ENCODE measurements at places on chromosomes 5 and 9.

DNA sequence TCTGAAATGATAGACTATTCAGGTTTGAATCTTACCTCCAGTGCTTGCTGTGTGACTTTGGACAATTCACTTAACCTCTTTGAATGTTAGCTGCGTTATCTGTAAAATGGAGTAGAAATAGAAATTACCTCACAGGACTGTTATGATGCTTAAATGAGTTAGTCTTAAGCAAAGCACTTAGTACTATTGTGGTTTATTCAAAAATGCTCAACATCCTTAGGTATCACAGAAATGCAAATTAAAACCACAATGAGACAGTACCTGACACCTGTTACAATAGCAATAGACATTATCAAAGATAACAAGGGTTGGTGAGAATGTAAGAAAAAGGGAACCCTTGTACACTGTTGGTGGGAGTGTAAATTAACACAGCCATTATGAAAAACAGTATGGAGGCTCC is 77.6 kb upstream of the FREM1 start:
- DNase-seq: no peak

GRCh38 chr5:41539454-41539853 is 29.1 kb upstream of the PLCXD3 start:
- no peak for DNase-seq

DNA sequence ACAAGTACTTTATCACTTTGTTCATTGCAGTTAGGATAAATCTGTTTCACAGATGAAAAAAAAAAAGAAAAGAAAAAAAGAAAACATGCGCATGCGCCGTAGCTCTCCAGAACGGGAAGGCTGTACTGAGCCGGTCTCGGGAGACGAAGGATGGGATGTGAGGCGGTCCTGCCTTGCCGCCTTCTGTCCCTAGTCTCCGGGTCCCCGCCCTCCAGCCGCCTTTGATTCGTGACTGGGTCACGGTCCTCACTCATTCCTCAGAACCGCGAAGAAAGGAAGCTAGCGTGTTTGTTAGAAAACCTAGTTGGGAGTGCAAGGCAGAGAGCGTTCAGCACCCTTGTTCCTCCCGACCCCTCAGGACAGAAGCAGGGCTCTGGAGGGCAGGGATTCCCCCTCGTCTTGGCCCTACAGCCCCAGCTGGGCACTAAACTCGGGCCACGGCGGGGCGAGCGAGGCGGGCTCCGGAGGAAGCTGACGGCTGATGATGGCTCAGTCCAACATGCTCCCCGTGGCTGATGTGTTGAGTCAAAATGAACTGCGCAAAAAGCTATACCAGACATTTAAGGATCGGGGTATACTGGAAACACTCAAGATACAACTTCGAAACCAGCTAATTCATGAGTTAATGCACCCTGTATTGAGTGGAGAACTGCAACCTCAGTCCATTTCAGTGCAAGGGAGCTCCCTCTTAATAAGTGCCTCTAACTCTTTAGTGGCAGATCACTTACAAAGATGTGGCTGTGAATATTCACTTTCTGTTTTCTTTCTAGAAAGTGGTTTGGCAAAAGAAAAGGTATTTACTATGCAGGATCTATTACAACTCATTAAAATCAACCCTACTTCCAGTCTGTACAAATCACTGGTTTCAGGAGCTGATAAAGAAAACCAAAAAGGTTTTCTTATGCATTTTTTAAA is 40.0 kb downstream of the CPLANE1 start:
- no peak for DNase-seq

GRCh38 chr5:12659686-12660085 is 755.4 kb upstream of the CTNND2 start:
- no peak for DNase-seq

GRCh38 chr5:74978345-74978744 is 74.0 kb downstream of the GCNT4 start:
- no peak for DNase-seq

DNA sequence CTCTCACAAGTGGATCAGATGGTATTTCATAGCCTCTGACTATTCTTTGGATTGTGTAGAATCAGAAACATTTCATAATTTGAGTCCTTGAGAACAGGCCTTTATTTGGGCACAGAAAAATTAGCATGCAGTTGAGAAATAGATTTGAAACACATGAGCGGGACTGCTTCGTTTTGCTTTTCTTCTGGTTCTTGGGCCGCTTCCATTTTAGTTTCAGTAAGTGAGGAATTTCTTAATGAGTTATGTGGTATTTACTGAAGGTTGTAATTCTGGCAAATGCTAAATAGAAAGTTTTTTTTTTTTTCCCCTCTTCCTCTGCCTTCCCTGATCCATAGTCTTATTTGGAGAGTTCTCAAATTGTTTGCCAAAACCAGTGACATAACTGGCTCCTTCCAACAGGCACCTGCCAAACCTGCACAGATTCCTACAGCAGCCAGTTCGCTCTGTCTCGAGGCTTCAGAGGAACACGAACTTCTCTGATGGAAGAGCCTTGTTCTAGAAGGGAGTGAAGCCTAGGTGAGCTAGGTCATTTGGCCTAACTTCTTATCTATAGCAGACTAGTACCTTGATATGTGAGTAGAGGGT is 71.2 kb upstream of the SLC28A3 start:
- no peak for DNase-seq

DNA sequence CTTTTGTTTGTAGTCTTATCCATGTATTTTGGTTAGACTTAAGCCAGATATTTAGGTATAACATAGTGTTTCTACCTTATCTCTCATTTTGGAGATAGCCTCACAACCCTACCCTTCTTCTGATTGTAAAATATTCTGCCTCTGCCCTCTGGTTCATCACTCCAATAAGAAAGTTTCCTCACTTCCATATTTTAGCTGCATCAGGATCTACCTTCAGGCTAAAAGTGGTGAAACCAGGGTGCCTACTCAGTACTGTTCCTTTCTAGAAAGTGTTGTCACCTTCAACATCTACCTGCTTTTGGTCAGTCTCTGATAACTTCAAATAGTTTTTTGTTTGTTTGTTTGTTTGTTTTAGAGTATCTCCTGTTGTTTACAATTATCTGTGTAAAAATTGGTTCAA is 294.6 kb downstream of the ANXA1 start:
- DNase-seq: no peak

DNA sequence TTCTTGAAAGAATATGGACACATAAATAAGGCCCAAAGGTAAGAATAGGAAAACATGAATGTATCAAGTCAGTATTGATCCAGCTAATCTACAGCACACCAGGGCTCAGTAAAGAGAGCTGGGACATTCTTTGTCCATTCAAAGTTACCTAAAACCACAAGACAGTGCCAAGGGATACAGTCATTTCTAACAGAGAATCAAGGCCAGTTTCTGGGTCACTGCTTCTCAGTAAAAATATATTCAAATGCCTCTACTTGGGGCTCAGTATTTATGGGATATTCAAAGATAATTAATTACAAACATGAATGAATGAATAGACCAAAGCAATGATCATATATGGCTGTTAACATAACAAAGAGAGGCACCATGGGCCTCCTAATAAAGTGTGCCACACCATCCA is 34.9 kb downstream of the MTMR12 start:
- no peak for DNase-seq

- no peak for DNase-seq
Measured at GRCh38 chr5:179420476-179420875, 75.2 kb upstream of the ADAMTS2 start.

GRCh38 chr5:172730981-172731679 is 39.9 kb downstream of the DUSP1 start:
- DNase-seq: no peak

DNA sequence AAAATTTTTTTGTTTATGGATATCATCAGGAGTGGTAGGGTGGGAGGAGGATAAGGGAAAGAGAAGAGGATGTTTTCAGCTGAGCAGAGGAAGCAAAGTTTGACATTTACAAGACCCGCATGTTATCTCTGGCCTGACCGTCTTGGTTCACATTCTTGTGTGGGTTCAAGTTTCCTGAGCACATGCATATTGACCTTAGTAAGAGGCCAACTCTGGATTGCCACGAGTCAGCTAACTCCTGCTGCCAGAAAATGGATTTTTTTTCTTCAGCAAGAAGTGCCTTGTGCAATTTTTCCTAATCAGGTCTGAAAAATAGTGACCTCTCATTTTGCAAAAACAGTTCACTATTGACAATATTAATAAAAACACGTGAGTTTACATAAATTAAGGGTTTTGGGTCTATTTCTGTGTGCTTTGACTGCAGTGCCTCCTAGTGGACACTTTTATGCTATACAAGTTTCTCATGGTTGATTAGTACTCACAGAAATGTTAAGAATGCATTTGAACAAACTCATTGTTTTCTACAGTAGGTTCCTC is 27.1 kb upstream of the BASP1 start:
- no peak for DNase-seq
